ENCODE measurements at places on chromosomes 4 and X.

GRCh38 chrX:23610495-23610894, 56.8 kb upstream of the PRDX4 start:
- no peak for DNase-seq

- no peak for DNase-seq
Measured at GRCh38 chrX:57379296-57379695, 92.8 kb downstream of the FAAH2 start.

DNA sequence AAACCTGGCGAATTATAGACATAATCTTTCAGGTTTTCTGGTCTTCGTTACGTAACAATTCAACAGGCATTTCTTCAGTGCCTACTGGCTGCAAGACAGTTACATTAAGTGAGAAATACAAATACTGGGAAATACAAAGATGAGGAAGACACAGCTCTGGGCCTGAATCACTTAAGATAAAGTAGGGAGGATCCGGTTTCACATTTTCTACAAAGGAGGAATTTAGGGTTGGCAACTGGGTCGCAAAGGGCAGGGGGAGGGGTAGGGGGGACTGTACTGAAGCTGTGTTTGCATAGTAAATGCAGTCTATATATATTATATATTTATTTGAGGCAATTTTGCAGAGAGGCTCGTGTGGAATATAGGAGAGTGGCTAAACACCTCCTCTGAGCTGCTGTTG, 107.4 kb downstream of the MAML3 start:
- DNase-seq, result no peak

DNA sequence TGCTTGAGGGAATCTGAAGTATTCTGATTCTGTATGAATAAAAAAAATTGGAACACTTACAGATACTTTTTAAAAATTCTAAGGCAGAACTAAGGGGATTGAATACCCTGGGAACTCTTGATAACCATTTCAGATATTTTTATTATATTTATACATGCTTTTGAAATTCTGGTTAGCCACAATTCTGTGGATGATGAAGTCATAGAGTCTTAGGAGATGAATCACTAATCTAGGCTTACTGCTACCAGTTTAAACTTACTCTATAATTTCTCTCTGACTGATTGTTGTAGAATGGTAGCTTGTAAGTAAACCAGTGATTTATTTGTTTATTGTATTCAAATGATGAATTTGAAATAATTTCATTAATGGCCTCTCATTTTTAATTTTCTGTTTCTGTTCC, 11.4 kb upstream of the SLAIN2 start:
- DNase-seq, result no peak

All from activated T-cell treated with anti-CD3 and anti-CD28 coated beads for 1 hour (primary cell).